ENCODE measurements at places on chromosomes 6 and 20. TPM values are rescaled to one million over a fixed set of nuclear protein-coding genes. Genes with fewer than 3 reads are reported as not detected.

The RNF39 gene
- total RNA-seq: not detected

The FIG4 gene
- total RNA-seq: 13.3 TPM

The CDSN gene
- total RNA-seq: not detected

The NOX3 gene
- total RNA-seq: not detected

The SAPCD1 gene
- total RNA-seq: 2.8 TPM

The NKX2-4 gene
- not detected for total RNA-seq

The BPIFA1 gene
- total RNA-seq: not detected

The CCHCR1 gene
- total RNA-seq: 12.5 TPM

The EPHA7 gene
- total RNA-seq: 0.09 TPM

The NHSL1 gene
- total RNA-seq: 16.5 TPM

The WFDC5 gene
- not detected for total RNA-seq

The MAS1 gene
- not detected for total RNA-seq

The ITPA gene
- 39.9 TPM for total RNA-seq

The BMP7 gene
- not detected for total RNA-seq

The OOEP gene
- 0.23 TPM for total RNA-seq

The REPS1 gene
- total RNA-seq: 15.7 TPM

The ECT2L gene
- total RNA-seq: not detected

The TRIM10 gene
- total RNA-seq: not detected

The HTR1E gene
- total RNA-seq: not detected

The MATN4 gene
- total RNA-seq: not detected

The COL20A1 gene
- not detected for total RNA-seq

The SPDEF gene
- not detected for total RNA-seq

The SLC24A3 gene
- 1.5 TPM for total RNA-seq

The SIRPD gene
- total RNA-seq: not detected

The ACTR5 gene
- total RNA-seq: 3.5 TPM

The COL11A2 gene
- total RNA-seq: under 0.01 TPM

The HLA-DOB gene
- 2.2 TPM for total RNA-seq

The LINC00237 gene
- total RNA-seq: not detected

The PCMTD2 gene
- total RNA-seq: 31.2 TPM

The BTN1A1 gene
- total RNA-seq: not detected

The ANKRD66 gene
- not detected for total RNA-seq

The ADAM33 gene
- total RNA-seq: 111 TPM

The CTSZ gene
- 69.8 TPM for total RNA-seq

The ZSCAN23 gene
- total RNA-seq: 0.34 TPM

The PPP1R3G gene
- 4.0 TPM for total RNA-seq

The HDGFL1 gene
- total RNA-seq: not detected

The IMPG1 gene
- total RNA-seq: not detected

The SLCO4A1 gene
- total RNA-seq: 0.26 TPM

The MRPL2 gene
- 13.4 TPM for total RNA-seq

The PRDM13 gene
- total RNA-seq: not detected

The FBXO9 gene
- 24.0 TPM for total RNA-seq

The FYN gene
- 44.3 TPM for total RNA-seq

The CAGE1 gene
- total RNA-seq: not detected

The PACRG gene
- 0.12 TPM for total RNA-seq

The PLEKHG1 gene
- total RNA-seq: 0.58 TPM

The OR12D3 gene
- total RNA-seq: not detected

The MYL9 gene
- 230 TPM for total RNA-seq

The PARD6B gene
- 0.43 TPM for total RNA-seq

The PPP1R16B gene
- 0.60 TPM for total RNA-seq

The TFAP2B gene
- not detected for total RNA-seq

The SLC4A11 gene
- total RNA-seq: 1.4 TPM

The ELOVL2 gene
- 0.09 TPM for total RNA-seq

The LHFPL5 gene
- not detected for total RNA-seq

The MAPK13 gene
- 2.9 TPM for total RNA-seq

The SLC17A2 gene
- 1.7 TPM for total RNA-seq

The TMEM14C gene
- 169 TPM for total RNA-seq

The OPRM1 gene
- not detected for total RNA-seq

The SIRPG gene
- total RNA-seq: not detected

The DEFB132 gene
- not detected for total RNA-seq
